ENCODE measurements at places on chromosomes 13 and 19.

DNA sequence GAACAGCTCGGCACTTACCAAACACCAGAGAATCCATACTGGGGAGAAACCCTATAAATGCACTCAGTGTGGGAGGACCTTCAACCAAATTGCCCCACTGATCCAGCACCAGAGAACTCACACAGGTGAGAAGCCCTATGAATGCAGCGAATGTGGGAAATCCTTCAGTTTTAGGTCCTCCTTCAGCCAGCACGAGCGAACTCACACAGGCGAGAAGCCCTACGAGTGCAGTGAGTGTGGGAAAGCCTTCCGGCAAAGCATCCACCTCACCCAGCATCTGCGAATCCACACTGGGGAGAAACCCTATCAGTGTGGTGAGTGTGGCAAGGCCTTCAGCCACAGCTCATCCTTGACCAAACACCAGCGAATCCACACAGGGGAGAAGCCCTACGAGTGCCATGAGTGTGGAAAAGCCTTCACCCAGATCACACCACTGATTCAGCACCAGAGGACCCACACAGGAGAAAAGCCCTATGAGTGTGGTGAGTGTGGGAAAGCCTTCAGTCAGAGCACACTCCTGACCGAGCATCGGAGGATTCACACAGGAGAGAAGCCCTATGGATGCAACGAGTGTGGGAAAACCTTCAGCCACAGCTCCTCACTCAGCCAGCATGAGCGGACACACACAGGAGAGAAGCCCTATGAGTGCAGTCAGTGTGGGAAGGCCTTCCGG lies 8.3 kb downstream of the ZNF135 start:
- DNase-seq = no peak

GRCh38 chr19:45821103-45821521 lies 6.0 kb upstream of the RSPH6A start:
- DNase-seq = no peak

DNA sequence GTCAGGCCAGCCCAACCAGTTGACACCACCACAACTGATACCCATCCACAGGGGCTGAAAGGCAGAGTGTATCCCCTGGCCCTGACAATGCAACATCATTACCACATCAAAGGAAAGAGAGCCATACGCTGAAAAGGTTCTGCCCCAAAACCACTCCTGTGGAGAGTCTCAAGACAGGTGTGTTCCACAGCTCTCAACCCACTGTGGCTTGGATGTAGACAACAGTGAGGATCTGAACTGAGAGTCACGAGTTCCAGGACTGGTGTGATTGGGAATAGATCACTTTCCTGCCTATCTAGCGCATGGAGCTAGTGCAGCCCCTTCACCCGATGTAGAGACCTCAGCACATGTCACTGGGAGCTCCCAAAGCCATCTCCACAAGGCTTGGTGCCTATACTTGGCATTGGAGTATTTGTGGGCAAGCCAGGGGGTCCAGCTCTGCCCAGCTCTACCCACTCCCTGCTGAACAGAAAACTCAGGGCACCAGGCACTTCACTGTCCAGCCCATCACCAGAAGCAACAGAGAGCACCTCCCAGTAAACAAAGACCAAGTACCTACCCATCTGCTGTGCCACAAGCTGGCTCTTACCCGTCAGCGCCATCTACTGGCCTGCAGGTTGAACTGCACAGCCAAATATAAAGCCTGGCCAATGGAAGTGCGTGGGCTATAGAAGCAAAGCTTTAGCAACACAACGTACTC lies 579.5 kb downstream of the UQCRFS1 start:
- DNase-seq = no peak

DNA sequence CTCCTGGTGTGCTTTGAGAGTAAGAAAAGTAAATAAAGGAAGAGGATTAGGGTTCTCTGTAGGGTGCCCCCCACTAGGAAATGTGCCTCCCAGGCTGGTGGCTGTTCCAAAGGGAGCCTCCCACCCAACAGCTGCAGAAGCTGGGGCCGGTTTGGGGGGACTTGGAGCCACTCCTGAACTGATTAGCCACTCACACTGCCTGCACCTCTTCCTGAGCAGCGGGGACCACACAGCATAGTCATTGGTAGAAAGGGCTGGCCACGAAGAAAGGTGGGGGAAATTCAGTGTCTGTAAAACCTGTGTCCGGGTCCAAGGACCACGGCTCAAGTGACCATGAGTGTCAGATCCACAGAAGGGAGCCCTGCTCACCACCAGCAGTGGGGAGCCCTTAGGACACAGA lies 55.6 kb downstream of the SPACA7 start:
- no peak for DNase-seq

DNA sequence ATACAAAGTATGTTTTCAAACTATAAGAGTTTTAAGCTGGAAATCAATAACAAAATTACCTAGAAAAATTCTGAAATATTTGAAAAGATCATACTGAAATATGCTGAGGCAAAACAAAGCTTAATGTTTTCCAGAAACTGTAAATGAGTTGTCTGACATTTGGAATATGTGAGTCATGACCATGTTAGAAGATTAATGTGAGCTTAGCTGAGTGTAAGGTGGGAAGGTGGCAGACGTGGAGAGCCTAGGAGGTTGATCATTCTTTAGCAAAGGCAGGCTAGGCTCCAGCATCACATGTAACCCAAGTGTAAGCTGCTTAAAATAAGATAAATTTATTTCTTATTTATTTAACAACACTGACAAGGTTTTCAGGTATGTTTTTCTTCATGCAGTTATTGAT lies 2086.1 kb upstream of the PCDH20 start:
- no peak for DNase-seq

DNA sequence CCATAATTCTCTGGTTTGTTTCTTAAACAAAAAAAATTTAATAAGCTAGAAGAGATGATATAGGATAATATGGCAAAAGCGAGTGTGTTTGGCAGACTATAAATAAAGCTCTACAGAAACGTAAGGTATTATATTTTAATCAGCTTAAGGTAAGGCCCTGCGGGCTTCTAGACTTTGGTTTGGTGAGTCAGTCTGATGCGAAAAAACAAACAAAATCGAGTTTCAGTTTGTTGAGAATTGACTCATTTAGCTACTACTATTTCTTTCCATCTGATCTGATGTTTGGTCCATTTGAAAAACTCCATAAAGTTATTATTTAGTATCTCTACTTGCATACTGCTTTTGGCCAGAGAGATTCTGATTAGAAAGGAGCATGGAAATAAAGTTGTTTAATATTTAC lies 138.0 kb downstream of the MIPEP start:
- no peak for DNase-seq

DNA sequence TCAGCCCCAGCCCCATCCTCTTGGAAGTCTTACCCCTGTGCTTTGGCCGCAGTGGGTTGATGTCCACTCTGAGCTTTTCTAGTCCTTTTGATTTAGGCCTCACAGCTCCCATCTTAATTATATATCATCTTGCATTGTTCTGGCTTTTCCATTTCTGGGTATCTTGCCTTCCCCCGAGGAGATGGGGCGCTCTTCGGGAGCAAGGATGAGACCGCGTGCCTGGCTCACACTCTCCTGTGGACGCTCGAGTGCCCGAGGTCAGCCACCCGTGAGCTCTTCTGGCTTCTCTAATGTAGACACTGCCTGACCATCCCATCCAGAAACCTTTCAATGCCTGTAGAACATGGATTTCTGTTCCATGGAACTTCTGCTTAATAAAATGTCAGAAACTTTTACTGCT lies 53.5 kb upstream of the GPR183 start:
- DNase-seq = no peak

- DNase-seq = no peak
Measured at GRCh38 chr19:55537741-55538111, 793 bp upstream of the SBK2 start.

DNA sequence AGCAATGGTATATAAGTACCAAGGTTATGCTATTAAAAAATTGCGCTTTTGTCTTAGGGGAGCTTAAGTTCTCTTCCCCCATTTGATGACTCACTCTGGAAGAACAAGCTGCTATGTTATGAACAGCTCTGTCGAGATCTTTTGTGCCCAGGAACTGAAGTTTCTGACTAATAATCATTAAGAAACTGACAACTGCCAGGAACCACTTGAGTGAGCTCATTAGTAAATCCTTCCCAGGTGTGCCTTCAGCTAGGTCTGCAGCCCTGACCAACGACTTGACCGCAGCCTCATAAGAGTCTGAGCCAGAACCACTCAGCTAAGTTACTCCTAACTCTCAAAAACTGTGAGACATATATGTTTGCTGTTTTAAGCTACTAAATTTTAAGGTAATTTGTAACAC lies 147.8 kb downstream of the SLITRK6 start:
- DNase-seq = no peak

- DNase-seq = no peak
Measured at GRCh38 chr13:110784704-110785103, 71.2 kb downstream of the ING1 start.

GRCh38 chr19:3122512-3122870 lies 13.3 kb upstream of the GNA15 start:
- DNase-seq = no peak

- no peak for DNase-seq
Measured at GRCh38 chr13:35279500-35279899, 197.0 kb downstream of the MAB21L1 start.

DNA sequence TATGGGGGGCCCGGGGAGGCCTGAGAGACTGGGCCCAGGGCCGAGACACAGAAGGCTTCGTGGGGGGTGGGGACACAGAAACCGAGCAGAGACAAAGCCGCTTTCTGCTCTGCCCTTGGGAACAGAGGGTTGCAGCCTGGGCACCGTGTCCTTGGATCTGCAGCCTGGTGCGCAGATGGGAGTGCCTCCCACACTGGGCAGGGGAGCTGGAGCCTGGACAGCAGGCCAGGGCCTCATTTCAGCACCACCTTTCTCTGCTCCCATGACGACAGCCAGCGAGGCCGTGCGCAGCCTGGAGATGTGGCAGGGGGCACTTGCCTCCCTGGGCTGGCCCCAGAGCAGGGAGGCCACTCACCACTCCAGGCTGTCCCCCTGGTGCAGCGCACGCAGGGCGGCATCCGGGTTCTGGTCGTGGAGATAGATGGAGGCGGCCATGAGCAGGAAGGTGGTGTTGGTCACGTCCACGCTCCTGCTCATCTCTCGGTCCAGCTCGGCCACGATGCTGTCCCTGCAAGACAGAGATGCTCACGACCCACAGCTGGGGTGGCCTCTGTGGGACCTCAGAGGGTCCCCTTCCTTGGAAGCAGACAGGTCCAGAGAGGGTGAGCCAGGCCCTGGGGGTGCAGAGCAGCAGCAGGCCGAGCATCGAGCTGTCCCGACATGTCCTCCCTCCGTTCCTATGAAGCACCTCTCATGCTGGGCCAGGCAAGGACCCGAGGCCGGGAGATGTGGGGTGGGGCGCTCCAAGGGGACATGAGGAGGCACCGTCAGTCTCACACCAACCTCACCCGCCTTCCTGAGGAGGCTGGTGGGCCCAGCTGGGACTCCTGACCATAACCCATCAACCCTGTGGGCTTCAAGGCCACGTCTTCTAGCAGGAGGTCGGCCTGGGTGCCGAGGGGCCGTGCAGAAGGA lies 10.9 kb upstream of the CERS1 start:
- DNase-seq = no peak

DNA sequence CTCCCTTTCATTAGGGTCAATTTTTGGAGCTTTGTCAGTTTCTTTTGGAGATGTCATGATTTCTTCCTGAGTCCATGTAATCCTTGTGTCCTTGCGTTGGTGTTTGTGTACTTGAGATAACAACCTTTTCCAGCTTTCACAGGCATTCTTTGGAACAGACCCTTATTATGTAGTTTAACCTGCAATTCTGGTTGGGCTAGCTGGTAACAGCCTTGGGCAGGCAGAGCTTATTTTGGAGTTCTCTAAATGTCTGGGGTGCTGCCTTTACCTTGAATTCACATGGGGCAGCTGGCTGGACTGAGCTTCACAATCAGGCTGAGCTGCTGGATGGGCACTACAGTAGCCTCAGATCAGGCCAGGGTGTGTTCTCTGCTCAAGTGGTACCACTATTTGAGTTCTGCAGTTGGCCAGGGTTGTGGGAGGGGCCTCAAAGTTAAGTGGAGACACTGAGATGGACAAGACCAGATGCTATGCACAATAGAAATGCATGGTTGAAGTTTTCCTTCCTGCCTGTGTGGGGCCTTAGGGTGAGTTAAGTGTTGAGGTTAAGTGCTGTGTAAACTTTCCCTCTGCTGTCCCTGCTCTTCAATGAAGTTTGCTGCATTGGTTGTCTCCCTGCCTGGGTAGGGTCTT lies 277.3 kb downstream of the ATP8A2 start:
- DNase-seq = no peak

Data from stimulated activated CD4-positive, alpha-beta T cell treated with anti-CD3 and anti-CD28 coated beads, Interleukin-1b, Interleukin-23, amount 100 ng/mL, for 1 hour (primary cell).